NCI-H187 (cell line): ENCODE measurements at places on chromosomes 16 and 17.

DNA sequence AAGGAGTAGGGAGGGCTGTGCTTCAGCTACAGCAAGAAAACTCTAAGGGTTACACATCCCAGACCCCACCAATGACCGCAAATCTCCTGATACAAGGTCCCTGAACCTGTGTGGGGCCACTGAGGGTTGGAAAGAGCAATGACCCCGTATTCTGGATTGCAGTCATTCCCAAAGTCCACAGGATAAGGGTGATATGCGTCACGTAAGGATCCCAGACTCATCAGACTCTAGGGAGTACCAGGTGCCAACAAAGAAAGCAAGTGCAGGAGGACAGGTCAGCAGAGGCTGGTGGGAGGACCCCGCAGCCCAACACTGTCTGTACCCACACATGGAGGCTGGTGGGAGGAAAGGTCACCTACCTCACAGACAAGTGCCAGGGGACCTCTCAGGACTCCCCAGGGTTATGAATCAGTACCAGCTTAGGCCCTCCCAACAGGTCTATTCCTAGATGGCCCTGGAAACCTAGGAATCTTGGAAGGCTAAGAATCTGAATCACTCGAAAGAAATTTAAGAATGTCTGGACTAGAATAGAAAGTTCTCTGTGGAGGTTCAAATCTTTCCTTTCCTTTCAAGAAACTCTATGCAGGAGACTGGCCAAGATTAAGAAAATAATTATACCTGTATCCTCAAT, 16.2 kb downstream of the PITPNA start:
- no peak for DNase-seq

DNA sequence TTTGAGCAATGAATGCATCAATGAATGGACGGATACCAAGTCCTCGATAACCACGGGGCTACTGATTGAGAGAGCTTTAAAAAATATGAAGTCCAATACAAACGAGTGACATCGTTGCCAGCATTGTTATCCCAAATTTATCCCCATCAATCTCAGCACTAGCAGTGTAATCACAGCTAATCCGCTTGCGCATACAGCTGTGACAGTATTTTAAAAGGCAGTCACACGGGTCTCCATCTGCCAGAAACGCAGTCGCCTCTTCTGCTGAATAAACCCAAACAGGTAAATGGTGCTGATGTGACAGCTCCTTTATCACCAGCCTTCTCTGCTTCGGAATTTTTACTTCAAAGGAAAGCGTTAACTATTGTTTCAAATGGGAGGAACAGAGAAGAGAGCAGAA, 311.1 kb downstream of the XYLT1 start:
- no peak for DNase-seq

- DNase-seq = no peak
Measured at GRCh38 chr17:42673885-42674754, 2.7 kb downstream of the PLEKHH3 start.

GRCh38 chr16:75506574-75506973, 11.3 kb upstream of the CHST6 start:
- DNase-seq = no peak

DNA sequence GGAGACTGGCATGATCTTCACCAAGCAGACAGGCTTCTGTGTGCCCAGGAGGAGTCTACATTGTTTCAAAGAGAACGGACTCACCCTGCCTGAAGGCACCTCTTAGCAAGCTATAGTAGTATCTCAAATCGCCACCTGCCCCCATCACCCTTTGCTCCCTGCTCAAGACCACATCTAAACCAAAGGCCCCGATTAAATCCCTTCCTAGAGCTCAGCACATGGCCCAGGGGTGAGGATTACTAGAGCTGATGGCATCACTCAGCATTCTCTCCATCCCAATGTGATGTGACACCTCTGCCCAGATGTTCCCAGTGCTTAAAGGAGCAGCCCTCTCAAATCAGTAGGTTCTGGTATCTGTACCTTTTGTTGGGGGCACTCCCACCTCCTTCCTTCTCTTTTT, 8.0 kb upstream of the CDC42EP4 start:
- no peak for DNase-seq

DNA sequence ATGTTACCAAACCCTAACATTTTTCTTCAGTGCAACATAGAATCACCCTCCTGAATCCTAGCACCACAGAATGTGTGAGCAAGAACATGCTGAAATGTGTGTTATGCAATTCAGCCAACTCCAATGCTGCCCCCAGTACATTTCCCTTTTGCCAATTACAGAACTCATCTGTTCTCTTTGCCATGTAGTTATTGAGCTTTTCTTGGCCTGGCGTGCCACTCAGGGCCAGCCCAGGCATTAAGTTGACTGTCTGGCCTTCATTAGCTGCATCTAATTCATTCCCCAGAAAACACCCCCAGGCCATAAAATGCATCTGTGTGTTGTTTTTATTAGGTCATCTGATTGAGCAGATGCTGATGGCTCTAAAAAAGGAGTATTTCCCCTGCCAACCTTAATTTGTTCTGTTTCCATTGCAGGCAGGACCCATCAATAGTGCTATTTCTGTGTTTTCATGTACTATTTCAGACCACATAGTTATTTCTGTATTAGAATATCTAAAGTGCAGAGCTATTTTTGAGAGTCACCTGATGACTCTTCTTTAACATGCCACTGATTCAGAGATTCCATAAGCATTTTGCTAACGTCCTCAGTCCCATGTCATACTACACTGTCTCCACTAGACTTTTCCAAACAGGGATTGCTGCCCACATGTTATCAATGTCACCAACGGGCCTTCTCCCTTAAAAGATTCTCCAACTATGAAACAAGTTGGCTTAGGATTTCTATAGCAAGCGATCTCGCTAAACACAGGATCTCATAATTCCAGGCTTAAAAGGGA, 969.7 kb downstream of the CDH11 start:
- DNase-seq = no peak

DNA sequence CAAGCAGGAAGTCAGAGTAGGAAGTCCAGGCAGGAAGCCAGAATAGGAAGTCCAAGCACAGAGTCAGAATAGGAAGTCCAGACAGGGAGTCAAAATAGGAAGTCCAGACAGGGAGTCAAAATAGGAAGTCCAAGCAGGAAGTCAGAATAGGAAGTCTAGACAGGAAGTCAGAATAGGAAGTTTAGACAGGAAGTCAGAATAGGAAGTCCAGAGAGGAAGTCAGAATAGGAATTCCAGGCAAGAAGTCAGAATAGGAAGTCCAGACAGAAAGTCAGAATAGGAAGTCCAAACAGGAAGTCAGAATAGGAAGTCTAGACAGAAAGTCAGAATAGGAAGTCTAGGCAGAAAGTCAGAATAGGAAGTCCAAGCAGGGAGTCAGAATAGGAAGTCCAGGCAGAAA, 105.3 kb upstream of the C16orf82 start:
- no peak for DNase-seq

GRCh38 chr16:86243571-86244154, 266.7 kb upstream of the FOXF1 start:
- no peak for DNase-seq

- DNase-seq = no peak
Measured at GRCh38 chr16:84526794-84527531, 22.5 kb upstream of the MEAK7 start.

- DNase-seq = no peak
Measured at GRCh38 chr16:71893888-71894228, 1.5 kb upstream of the IST1 start.

DNA sequence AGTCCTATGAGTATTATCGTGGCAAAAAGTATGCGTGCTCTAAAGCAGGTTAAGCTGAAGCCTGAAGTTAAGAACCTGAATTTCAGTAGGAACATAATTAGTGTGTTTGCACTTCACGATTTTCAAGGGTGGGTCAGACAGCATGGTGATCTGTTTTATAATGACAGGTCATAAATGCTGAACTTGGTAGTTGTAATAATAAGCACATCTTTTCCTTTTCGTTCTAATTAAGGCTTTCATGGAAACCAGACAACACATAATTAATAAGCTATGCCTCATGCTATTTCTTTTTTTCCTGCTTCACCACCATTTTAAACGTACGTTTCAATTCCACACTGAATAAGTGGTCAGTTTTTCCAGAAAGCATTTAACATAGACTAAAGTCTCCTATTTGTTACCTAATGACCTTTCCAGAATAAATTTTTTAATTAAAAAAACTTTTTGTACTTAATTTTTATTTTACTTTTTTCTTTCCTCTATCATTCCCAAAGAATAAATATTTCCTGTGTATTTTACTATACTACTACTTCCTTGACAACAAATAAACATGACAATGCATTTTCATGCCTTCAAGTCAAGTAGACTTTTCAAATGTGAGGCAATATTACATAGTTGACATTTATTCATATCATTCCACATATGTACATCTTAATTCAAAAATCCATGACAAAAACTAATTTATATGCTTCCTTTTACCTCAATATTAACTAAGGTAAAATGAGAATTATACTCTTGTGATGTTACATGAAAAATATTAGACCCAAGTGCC, 22.4 kb downstream of the CMC2 start:
- DNase-seq = no peak

- DNase-seq = no peak
Measured at GRCh38 chr17:63240106-63240505, 206.0 kb downstream of the CYB561 start.

- DNase-seq = no peak
Measured at GRCh38 chr17:9833922-9834321, 8.2 kb downstream of the GLP2R start.

- no peak for DNase-seq
Measured at GRCh38 chr17:44324092-44324570, 492 bp downstream of the SLC25A39 start.

DNA sequence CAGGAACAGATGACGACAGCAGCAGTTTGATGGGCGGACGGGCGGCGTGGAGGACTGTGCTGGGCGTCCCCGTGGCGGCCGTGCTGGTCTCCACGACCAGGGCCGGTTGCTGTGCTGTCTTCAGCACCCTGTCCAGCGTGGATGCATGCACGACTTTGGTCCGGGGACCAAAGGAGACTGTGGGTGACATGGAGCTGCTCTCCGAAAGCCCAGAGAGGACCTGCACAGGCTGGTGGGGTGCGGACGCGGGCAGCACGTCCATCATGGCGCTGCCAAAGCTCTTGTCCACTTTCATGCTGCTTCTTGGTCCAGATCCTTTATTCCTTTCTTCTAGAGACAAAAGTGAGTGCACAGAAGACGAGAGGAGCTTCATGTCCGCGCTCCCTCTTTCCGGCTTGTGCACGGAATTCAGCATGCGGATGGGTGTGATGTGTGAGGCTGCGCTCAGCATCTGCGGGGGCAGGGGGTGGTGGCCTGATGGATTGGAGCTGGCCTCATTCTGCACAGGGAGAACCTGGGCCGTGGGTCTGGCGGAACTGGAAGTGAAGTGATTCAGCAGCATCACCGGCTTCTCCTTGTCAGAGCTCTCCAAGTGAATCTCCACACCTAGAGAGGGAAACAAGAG, 20.3 kb downstream of the MAP1LC3B start:
- DNase-seq = no peak

GRCh38 chr17:76122431-76123190, 18.4 kb downstream of the FOXJ1 start:
- no peak for DNase-seq
